ENCODE measurements at places on chromosomes 12 and 14.

DNA sequence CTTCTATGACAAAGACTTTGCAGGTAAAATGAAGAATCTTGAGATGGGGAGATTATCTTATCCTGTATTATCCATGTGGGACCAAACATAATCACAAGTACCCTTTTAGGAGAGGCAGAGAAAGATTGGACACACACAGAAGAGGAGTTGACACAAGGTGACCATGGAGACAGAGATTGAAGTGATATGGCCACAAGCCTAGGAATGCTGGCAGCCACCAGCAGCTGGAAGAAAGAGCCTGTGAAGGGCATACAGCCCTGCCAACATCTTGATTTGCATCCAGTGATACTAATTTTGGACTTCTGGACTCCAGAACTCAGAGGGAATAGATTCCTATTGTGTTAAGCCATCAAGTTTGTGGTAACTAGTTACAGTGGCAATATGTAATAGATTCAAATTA is 78.1 kb downstream of the RPS29 start:
- DNase-seq: no peak

DNA sequence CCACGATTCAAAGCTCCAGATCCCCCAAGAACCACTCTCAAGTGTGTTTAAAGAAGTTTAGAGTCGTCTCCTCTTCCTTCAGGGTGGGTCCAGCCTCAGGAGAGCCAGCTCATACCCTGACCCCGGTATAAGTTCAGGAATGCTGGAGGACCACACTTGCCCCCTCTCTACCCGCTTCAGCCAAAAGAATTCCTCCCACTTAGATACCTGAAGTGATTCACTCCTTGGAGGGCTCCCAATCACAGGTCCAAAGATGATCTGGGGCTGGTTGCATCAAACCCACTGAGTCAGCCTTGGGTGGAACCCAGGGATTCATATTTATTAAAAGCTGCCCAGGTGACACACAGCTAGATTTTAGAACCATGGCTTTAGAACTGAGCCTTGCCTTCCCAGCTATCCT is 133.5 kb upstream of the PARP11 start:
- no peak for DNase-seq

- DNase-seq: no peak
These were observed 14.6 kb downstream of the COL2A1 start for GRCh38 chr12:47989666-47990065.

DNA sequence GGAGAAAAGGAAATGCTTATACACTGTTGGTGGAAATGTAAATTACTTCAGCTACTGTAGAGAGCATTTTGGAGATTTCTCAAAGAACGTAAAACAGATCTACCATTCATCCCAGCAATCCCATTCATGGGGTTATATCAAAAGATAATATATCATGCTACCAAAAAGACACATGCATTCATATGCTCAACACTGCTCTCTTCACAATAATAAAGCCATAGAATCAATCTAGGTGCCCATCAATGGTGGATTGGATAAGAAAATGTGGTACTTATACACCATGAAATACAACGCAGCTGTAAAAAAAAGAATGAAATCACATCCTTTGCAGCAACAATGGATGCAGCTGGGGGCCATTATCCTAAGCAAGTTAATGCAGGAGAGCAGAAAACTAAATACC is 1487.7 kb upstream of the SEL1L start:
- DNase-seq: no peak

- peak; percentile 53 for DNase-seq
These were observed 26.0 kb downstream of the ITPK1 start for GRCh38 chr14:93089521-93090269.

DNA sequence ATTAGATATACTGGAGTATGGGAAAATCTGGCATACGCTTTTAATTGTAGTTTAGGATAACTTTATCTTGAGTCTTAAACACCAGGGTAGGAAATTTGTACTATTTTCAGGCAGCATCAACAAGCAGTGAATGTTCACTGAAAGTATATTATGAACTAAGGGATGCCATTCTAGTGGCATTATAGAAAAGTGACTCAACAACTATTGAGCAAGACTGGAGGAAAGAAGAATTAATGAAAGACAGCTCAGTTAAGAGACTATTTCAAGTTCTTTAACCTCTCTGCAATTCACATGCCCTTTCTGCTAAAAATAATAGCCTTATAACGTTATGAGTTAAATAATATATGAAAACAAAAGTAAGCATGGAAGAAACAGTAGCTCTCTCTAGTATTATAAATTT is 343.1 kb downstream of the FSCB start:
- no peak for DNase-seq

DNA sequence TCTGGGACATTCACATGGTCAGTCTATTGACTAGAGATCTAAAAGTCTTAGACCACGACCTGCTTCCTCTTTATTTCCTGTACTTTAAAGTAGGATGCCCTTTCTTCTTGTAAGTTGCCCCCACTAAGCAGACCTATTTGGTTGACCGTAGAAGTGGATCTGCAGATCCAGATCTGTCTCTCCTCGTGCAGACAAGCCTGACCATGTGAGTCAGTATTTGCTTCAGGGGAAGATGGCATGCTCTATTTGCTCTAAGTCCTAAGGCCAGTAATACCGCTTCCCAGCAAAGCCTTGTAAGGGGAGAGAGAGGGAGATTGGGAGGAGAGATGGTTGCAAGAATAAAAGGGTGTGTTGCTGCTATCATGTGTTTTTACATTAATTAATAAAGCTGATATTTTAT is 46.8 kb downstream of the KCNC2 start:
- DNase-seq: no peak

DNA sequence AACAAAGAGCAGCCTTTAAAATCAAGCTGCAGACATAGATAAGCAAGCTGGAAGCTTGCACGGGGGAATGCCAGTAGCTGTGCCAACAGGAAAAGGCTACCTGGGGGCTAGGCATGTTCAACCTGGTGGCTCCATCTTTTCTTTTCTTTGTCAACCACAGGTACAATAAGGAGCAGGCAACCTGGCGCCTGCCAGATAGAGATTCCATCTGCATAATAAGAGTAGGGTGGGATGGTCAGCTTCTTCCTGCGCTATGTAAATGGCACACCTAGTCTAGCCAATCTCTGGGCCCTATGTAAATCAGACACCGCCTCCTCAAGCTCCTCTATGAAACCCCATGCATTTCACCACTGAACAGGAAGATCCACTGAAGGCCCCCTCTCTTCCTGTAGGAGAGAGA is 87.4 kb upstream of the PKP2 start:
- peak; percentile 80 for DNase-seq

DNA sequence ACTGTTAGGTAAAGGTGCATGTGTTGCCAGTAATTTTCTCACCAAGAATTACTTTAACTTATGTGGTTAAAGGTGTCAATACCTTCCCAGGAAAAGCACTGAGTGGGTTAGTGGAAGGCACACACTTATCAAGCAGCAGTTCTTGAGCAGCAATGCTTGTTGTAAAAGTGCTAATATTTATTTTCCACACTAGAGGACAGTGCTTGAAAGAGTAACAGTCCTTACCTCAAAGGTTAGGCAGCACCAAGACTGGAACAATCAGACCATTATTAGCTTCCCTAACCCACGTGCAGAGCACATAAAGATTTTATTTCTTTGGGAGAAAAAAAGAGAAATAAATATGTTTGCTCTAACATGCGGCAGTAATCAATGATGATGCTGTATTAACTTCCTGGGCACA is 48.8 kb upstream of the KRR1 start:
- peak; percentile 13 for DNase-seq
